Hepatocyte (in vitro differentiated cells): ENCODE measurements at places on chromosomes 6 and 20. TPM values are rescaled to one million over a fixed set of nuclear protein-coding genes. Genes with fewer than 3 reads are reported as not detected.
A peak's percentile ranks its signal among the peaks of the same experiment; 100 is the strongest.

Gene ADIG
- total RNA-seq = not detected in 2 replicates

Gene CLPSL2
- not detected in 2 replicates for total RNA-seq

Gene PRRC2A
- 29.8 and 50.2 TPM in 2 replicates for total RNA-seq

Gene WFDC12
- not detected in 2 replicates for total RNA-seq

Gene VTA1
- 93.2 and 99.2 TPM in 2 replicates for total RNA-seq

DNA sequence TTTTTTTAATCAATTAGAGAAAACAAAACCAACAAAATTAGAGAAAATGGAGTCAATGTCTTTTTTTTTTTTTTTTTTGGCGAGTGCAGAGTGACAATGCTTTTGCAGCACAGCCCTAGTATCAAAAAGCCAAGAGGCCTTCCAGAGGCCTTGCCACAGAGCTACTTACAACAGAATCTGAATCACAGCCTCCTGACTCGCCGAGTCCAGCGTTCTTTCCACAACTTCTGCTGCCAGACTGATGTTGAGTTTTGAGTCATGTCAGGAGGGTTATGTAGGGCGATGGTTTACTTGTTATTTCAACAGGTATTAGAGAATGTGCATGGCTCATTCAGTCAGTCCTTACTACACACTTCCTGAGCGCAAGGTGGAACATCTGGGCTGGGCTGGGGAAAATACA is 88.6 kb downstream of the FNDC1 start:
- DNase-seq = no peak
- no peaks in the 10 kb centered on the region for H3K27me3 ChIP-seq
- H3K4me1 ChIP-seq = no peaks in the 10 kb centered on the region
- H3K36me3 ChIP-seq = no peaks in the 10 kb centered on the region

DNA sequence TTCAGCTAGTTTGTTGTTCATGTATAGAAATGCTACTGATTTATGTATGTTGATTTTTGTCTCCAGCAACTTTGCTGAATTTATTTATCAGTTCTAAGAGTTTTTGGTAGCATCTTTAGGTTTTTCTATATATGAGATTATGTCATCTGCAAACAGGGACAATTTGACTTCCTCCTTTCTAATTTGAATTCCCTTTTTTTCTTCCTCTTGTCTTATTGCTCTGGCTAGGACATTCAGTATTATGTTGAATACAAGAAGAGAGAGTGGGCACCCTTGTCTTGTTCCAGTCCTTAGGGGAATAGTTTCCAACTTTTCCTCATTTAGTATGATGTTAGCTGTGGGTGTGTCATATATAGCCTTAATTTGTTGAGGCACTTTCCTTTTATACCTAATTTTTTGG is 58.2 kb downstream of the CDH26 start:
- H3K4me1 ChIP-seq = no peaks in the 10 kb centered on the region
- H3K4me3 ChIP-seq = no peak overlapping the region
- H3K27me3 ChIP-seq = no peaks in the 10 kb centered on the region
- no peak for DNase-seq
- H3K27ac ChIP-seq = no peak overlapping the region
- no peaks in the 10 kb centered on the region for H3K36me3 ChIP-seq

DNA sequence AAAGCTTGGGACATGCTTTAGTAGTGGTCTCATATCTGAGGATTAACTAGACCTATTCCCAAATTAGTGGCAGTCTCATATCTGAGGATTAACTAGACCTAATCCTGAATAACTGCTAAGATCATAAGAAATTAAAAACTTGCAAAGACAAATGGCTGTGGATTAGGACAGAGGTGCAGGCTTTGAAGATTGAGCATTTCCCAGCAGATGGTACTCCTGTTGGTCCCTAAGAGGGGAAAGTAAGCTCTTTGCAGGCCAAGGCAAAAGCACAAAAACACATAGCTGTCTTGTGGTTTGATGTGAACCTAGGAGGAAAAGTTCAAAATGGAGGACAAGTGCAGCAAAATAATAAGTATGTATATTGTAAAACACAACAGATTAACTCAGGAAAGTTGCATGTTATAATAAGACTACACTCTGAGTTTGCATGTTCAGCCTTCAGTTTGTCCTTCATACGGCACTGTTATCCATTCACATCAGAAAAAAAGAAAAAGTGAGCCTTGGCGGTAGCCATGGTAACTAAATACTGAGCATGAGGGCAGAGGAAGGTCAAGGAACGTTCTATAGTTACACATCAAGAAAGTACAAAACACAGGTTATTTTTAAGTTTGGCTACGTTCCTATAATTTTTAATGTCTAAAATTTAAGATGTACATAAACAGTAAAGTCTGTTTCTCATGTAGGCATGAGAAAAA is 62.8 kb downstream of the FILIP1 start:
- H3K36me3 ChIP-seq = no peaks in the 10 kb centered on the region
- DNase-seq = peak; percentile 16
- H3K4me3 ChIP-seq = no peak overlapping the region
- no peaks in the 10 kb centered on the region for H3K4me1 ChIP-seq
- H3K27me3 ChIP-seq = no peaks in the 10 kb centered on the region
- peak overlapping the region; percentile 7 for H3K27ac ChIP-seq

DNA sequence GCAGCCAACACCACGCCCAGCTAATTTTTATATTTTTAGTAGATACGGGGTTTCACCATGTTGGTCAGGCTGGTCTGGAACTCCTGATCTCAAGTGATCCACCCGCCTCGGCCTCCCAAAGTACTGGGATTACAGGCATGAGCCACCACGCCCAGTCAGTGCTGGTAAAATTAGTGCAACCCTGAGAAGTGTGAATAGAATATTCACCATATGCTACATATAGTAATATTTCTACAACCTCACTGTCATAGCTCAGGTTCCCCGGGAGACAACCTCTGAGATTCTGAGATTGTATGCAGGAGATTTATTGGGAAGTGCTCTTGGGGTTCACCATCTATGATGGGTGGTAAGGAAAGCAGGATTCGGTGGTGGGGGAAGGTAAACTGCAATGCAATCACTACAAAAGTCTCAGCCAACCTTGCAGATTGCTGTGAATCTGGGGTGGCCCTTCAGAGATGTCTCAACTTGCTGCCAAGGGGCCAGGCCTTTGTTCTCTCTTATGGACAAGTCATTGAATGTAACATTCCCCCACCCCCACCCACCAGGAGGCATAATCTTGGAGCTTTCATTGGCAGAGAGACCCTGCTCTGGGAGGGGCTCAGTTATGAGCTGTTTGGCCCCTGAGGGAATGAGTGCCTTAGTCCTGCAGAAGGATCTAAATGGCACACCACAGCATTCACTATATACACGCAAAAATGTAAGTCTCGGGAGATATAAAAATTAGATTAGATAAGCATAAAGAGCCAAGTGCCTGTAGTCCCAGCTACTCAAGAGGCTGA is 34.0 kb upstream of the SEC63 start:
- H3K27me3 ChIP-seq = no peaks in the 10 kb centered on the region
- no peaks in the 10 kb centered on the region for H3K36me3 ChIP-seq
- no peak overlapping the region for H3K27ac ChIP-seq
- H3K4me1 ChIP-seq = peaks cover 5% of the 10 kb centered on the region
- H3K4me3 ChIP-seq = no peak overlapping the region

DNA sequence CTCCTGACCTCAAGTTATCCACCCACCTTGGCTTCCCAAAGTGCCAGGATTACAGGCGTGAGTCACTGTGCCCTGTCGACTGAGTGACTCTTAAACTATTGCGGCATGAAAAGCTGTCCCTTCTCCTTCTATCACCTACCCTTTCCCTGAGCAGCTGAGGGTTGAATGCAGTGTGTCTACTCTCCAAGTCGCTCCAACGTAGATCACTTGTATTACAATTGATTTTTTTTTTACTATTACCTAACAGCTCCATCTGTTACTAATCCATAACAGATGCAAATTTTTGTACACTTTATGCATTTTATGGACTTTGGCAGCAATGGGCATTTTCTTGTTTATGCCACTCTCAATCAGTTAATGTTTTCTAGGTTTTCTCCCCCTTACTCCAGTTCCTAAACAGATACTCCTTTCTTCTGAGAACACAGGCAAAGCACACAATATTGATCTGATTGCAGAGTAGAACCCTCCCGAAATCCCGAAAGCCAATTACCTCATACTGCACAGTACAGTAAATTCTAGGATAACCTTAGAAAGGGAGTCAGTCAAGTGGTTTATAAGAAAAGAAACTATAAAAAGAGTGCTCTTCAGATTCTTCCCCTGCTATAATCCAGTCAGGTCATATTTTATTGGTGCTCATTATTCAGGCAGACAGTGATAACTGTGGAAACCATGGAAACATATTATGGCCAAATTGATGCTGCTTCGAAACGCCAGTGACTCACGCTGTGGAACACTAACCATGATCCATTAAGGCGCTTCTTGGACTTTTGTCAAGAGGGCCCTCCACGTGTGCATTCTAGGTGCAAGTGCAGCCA is 273.0 kb downstream of the ADGB start:
- no peaks in the 10 kb centered on the region for H3K36me3 ChIP-seq
- peak; percentile 31 for DNase-seq
- H3K4me1 ChIP-seq = no peaks in the 10 kb centered on the region
- no peak overlapping the region for H3K4me3 ChIP-seq

DNA sequence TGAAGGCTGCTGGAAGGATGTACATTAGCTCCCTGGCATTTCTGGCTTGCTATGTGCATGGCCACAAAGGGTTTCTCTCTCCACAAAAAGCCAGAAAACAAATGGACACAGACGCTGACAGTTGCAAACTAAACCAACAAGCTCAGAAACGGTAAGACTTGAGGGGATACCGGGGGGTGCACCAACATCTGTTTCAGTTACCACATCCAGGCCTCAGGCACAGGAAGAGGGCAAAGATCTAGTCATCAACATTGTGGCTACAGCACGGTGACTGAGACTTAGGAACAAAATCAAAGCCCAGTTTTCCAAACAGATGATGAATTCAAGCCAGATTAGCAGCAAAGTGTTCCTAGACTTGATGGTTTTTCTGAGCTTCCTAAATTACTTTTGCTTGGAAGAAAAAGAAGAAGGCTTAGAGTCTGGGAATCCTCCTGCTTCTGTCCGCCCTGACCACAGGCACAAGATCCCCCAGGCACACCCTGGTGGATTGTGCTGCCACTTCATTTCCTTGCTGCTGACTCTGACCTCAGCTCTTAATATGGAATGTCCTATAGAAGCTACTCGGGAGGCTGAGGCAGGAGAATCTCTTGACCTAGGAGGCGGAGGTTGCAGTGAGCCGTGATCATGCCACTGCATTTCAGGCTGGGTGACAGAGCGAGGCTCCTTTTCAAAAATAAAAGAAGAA is 54.2 kb upstream of the ADGRF1 start:
- DNase-seq = no peak
- H3K36me3 ChIP-seq = no peaks in the 10 kb centered on the region
- no peak overlapping the region for H3K4me3 ChIP-seq
- H3K4me1 ChIP-seq = peaks cover 17% of the 10 kb centered on the region
- H3K27ac ChIP-seq = no peak overlapping the region

GRCh38 chr20:40843251-40843650 is 154.2 kb upstream of the MAFB start:
- H3K27me3 ChIP-seq = peaks cover 4% of the 10 kb centered on the region
- no peak overlapping the region for H3K27ac ChIP-seq
- H3K36me3 ChIP-seq = no peaks in the 10 kb centered on the region
- H3K4me3 ChIP-seq = no peak overlapping the region
- H3K4me1 ChIP-seq = no peaks in the 10 kb centered on the region

DNA sequence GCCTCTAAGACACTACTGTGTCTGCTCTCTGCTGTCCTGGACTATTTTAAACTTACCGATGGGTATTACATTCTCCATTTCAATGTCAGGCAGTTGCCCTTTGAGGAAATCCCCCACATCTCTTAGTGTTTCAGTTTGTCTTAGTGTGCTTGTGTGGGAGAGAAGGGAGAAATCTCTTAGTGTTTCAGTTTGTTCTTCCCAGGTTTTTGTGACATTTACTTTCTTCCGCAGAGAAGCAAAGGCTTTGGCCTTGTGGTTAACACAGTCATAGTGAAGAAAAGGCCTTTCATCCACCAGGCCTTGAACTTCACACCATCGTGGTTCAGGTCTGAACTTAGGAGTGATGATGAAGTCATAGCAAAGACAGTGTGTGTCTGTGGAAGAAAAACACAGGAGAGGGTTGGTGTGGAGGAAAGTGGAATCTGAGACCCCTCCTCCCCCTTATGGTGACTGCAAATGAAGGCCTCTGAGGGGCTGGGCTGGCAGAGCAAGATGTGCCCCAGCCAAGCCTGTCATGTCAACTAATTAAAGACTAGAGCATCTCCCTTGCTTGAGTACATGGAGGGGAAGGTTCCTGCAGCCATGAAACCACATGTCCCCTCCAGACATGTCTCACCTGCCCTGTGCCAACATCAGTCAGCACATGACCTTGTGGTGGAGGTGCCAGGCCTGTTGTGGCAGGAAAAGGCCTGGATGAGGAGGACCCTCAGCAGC is 23.9 kb downstream of the RAET1L start:
- H3K27ac ChIP-seq = no peak overlapping the region
- no peaks in the 10 kb centered on the region for H3K36me3 ChIP-seq
- DNase-seq = no peak

DNA sequence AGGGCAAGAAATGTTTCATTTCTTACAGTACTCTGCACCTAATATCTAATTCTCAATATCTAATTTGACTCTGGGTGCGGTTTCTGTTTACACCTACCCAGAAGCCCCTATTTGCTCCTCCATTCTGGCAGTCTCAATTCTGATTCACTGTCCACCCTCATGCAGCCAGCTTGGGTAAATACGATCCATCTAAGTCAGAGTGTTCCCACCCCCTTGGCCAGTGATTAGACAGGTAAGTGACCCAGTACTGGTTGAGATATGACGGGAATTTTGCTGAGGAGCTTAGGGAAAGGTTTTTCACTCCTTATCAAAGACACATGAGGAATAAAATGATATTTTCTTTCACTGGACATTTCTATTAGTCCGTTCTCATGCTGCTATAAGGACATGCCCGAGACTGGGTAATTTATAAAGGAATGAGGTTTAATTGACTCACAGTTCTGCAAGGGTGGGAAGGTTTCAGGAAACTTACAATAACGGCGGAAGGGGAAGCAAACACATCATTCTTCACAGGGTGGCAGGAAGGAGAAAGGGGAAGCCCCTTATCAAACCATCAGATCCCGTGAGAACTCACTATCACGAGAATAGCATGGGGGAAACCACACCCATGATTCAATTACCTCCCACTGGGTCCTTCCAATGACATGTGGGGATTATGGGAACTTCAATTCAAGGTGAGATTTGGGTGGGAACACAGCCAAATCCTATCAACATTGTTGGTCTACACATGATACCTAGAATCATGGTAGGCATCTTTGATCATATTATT is 29.4 kb downstream of the GLO1 start:
- H3K36me3 ChIP-seq = peaks cover 6% of the 10 kb centered on the region
- H3K4me1 ChIP-seq = no peaks in the 10 kb centered on the region
- no peaks in the 10 kb centered on the region for H3K27me3 ChIP-seq
- H3K27ac ChIP-seq = no peak overlapping the region
- no peak for DNase-seq
- H3K4me3 ChIP-seq = no peak overlapping the region

- H3K27ac ChIP-seq = no peak overlapping the region
- peaks cover 8% of the 10 kb centered on the region for H3K4me1 ChIP-seq
- H3K4me3 ChIP-seq = no peak overlapping the region
- no peaks in the 10 kb centered on the region for H3K27me3 ChIP-seq
Measured at GRCh38 chr6:109445382-109445781, 4.9 kb downstream of the SMPD2 start.

- H3K4me3 ChIP-seq = no peak overlapping the region
- H3K4me1 ChIP-seq = no peaks in the 10 kb centered on the region
- H3K27me3 ChIP-seq = no peaks in the 10 kb centered on the region
- H3K36me3 ChIP-seq = no peaks in the 10 kb centered on the region
- H3K27ac ChIP-seq = peak overlapping the region; percentile 23
Measured at GRCh38 chr20:47749339-47749738, 35.9 kb downstream of the SULF2 start.
